ENCODE measurements at places on chromosomes 3 and 15.

GRCh38 chr3:185754920-185755319 is 69.9 kb downstream of the IGF2BP2 start:
- no peak for DNase-seq

- DNase-seq: no peak
These were observed 5.0 kb downstream of the JMJD7 start for GRCh38 chr15:41832875-41833274.

GRCh38 chr3:14537590-14538450 is 2.3 kb downstream of the GRIP2 start:
- DNase-seq: no peak

DNA sequence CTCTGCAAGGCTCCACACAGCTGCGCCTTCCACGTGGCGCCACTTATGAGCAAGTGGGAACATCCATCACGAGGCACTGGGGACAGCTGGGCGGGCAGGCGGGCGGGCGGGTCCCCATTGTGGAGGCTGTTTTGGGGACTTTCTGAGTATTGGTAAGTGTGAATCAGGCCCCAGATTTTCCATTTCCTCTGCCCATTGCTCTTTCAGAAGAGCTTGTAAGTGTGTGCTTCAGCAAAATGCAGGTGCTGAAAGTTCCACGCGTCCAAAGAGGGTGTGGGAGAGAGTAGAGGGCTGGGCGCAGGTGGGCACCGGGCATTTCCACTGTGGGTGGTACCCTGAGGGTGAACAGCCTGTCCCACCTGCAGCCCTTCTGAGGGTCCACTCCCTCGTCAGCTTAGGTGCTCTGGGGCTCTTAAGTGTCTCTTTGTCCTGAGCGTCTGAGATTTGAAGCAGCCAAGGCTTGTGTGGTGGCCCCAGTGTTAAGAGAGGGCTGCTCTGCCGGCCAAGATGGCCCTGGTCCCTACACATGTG is 177.1 kb downstream of the RPLP1 start:
- DNase-seq: no peak

DNA sequence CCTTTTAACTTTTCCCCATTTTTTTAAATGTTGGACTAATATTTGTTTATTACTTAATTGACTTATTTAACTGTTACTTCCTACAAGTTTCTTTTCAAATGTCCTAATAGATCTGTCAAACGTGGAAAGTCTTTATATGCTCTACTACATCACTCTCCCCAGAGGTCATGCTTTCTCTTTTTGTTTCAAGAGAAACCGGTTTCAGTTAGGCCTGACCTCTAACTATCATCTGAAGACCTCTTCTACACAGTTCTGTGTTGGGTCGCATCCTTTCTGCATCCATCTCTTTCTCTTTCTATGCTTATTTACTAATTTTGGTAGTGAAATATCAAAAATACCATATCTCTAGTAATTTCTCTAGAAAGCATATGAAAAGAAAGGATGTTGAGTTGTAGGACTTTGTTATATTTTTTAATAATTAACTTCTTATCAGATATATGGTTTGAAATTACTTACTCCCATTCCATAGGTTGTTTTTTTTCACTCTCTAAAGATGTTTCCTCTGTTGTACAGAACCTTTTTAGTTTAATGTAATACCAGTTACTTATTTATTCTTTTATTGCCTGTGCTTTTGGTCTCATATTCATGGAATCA is 781.2 kb upstream of the ARPP21 start:
- no peak for DNase-seq

- no peak for DNase-seq
These were observed 11.7 kb downstream of the SH2D7 start for GRCh38 chr15:78104119-78104479.

DNA sequence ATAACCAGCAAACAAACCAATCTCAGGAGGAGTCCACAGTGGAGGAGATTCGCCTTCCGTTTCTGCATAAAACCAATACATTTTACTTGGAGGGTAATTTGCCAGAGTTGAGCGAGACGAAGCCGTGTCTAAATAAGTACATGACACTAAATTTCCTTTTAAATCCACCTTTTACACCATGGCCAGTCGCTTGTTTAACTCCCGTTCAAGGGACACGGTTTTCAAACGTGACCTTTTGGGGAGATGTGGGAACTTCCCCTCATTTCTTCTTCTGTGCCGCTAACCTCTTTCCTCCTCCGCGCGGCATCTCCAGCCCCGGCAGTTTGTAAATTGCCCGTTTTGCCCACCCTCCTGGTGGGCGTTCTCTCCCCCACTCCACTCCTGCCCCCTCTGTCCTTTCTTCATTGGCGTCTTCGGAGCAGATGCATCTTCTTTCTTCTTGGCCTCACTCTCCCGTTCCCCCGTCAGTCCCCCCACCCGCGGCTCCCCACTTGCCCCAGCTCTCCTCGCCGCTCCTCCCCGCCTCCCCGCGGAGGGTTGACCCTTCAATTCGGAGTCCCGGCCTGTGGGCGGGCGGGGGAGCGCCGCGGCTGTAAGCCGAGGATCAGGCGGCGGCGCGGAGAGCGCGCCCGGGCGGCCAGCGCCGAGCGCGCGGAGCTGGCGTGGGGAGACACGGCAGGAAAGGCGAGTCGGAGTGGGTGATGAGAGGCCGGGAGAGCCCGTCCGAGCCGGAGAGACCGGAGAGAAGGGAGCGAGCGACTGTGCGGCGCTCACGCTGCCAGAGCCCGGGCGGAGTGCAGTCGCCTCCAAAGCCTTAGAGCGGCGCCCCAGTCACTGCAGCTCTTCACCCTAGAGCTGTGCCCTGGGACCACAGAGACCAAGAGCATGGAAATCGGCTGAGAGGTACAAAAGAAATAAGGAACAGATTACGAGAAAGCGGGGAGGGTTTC is at the start of gene NLGN1:
Gene NLGN1 (plus strand): TSS at position 584 of the 950 bp plus-strand sequence.
- DNase-seq: no peak

DNA sequence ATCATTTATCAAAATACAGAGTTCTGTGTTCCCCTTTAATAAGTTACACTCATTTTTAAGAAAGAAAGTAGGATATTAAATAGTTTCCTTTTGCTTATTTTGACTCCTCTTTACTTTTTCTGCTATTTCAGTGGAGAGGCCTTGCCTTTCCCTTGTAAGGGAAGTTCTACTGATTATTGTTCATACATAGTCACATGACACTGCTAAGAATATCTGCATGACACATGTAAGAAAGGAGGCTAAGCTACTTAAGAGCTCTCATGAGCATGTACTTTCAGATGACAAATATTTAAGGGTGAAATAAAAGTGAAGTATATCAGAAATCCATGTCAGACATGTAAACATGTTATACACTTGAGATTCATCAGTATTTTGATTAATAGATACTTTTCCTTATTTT is 39.0 kb downstream of the MYRIP start:
- DNase-seq: no peak

DNA sequence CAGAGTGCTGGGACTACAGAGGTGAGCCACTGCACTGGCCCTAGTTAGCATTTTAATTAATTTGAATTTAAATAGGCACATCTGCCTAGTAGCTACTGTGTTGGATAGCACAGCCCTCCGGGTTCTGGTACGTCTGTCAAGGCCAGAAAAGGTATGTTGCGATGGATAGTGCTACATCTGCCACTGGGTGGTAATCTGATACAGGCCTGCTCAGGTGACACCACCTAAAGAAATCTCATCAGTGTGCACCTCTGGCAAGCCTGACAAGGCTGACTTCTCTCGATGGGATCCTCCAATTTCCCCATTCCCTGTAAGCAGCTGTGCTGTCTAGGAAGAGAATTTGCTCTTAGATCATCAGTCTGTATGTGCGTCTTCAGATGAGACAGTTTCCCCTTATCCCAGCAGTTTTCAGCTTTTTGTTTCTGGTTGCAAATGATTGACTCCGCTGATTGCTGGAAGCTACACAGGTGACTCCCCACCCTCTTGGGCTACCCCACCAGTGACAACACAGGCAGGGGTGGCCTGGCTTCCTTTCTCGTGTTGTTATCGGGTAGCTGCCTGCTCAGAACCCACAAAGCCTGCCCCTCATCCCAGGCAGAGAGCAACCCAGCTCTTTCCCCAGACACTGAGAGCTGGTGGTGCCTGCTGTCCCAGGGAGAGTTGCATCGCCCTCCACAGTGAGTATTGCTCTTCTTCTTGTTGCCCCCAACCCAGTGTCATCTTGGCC is at the start of gene CCR9:
Gene CCR9 (plus strand): TSS at position 565 of the 727 bp plus-strand sequence. CDS start 8,391 bp downstream, outside the sequence.
- DNase-seq: no peak

DNA sequence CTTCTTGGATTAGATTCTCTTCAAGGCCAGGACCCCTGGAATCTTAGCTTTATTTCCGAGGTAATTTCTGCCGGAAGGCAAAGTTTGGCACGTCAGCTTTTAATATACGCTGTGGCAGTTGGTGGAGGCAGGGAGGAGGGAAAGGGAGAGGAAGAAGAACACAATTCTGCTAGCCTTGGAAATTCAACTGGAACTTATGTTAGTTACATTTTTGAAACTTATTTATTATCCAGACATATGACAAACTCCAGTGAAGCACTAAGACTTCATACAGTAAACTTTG is 100.1 kb upstream of the TSC22D2 start:
- DNase-seq: no peak

- DNase-seq: no peak
These were observed 2.3 kb upstream of the SHC4 start for GRCh38 chr15:48965972-48966371.

DNA sequence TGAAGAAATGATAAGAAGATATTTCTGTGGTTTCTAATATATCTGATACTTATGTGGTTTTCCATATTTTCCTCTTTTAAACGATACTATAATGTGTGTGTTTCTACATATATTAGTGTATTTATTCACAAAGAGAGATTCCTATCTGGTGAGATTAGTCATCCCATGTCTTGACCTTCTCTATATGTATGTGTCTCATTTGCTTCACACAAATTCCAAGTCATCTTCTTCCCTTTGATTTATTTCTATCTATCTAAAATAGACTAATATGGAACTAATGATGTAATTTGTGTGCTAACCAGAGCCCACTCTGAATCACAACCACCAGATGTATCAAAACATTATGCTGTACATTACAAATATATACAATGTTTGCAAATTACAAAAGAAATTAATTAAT is 154.7 kb upstream of the KCNMB2 start:
- no peak for DNase-seq

DNA sequence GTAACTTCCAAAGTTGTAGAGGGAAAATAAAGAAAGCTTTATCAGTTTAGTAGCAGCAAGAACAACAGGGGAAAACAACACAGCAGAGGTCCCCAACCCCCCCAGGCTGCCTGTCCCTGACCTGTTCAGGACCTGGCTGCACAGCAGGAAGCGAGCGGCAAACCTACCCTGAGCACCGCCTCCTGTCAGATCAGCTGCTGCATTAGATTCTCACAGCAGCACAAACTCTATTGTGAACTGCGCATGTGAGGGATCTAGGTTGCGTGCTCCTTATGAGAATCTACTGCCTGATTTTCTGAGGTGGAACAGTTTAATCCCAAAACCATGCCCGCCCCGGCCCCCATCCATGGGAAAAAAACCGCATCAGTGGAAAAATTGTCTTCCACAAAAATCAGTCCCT is 40.3 kb downstream of the USP50 start:
- no peak for DNase-seq

DNA sequence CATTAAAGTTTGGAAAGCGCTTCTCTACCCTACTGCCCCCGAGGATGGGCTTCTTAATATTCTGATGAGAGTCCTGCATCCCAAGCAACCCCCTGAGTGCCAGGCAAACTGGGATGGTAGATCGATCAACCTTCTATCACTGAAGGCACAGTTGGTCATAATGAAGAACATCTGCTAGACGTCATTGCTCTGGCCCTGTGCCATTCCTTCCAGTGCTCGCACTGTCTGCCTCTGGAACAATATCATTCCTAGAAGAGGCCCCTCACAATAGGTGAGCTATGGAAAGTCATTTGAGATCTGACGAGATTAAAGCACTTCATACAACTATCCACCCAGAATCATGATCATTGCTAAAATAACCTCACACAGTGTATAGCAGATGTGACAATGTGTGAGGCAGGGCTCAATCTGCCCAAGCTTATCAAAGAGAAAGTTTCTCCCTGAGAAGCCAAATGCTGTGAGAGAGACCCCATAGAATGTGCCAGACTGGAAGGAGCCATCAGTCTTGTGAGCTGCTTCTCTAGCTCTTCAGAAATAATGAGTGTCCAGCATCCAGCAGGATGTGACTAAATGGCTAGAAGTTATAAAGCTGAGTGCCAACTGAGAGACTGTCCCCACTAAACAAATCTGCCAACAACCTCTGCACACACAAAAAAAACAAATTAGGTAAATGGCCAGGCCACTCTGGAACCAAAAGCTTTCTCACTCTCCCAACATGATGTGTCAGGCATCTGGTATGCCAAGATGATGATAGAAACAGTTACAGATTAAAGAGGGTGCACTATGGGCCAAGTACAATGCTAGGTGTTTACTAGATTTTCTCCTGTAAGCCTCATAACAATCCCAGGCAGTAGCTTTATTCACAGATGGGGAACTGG is 165.5 kb downstream of the NECTIN3 start:
- no peak for DNase-seq

DNA sequence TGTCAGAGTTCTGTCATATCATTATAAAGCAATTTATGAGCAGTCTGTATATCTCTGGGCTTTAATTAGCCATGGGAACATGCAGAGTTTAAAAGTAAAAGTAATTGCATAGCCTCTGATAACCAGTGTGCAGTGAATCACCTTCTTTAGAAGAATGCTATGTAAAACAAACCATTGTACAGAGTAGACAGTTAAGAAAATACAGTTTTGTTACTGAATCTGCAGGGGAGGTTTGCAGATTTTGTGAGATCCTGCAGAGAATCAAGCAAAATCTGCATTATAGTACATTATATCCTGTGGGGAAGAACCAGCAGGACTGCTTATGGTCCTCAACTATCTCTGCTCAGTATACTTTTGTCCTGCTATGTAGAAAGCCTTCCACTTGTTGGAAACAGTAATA is 396.2 kb upstream of the NAALADL2 start:
- no peak for DNase-seq

GRCh38 chr15:59791755-59792154 is 102.6 kb upstream of the BNIP2 start:
- no peak for DNase-seq

DNA sequence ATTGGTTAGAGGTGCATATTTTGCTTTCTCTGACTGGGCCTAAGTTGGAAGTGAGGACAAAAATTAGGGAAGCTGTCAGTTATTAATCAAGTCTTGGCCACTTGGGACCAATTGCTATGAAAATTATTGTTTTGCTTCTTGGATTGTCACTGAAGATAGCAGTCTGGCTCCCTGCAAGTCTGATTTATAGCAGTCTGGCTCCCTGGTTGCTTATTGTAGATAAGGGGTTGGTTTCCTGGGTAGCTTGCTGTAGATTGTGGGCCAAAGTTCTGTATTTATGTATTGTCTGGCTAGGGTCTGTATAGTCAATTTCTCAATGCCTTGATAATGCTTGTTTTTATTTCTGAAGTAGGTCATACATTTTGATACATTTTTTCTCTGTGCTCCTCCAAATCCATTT is 13.3 kb upstream of the DRD3 start:
- DNase-seq: no peak

All from activated CD8-positive, alpha-beta memory T cell treated with anti-CD3 and anti-CD28 coated beads for 1 hour (primary cell).